ENCODE measurements at places on chromosomes 1 and 21.

DNA sequence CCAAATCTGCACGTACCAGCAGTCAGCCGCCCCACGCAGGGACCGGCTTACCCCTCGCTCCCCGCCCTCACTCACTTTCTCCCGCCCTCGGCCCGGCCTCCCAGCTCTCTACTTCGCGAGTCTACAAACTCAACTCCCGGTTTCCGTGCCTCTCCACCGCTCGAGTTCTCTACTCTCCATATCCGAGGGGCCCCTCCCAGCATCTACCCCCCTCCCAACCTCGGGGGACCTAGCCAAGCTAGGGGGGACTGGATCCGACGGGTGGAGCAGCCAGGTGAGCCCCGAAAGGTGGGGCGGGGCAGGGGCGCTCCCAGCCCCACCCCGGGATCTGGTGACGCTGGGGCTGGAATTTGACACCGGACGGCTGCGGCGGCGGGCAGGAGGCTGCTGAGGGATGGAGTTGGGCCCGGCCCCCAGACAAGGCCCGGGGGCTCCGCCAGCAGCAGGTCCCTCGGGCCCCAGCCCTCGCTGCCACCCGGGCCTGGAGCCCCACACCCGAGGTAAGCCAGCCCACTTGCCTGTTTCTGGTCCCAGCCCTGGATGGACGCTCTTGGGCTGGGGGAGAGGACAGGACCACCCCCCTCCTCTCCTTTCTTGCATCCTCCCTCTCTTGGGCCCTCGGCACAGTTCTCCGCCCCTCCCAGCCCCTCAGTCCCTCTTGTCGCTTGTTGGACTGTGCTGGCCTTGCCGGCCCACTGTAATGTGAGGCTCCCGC, at the start of gene ARTN:
Gene ARTN (plus strand): TSS at position 416 of the 715 bp plus-strand sequence. CDS start 1,856 bp downstream, outside the sequence.
- DNase-seq: no peak

DNA sequence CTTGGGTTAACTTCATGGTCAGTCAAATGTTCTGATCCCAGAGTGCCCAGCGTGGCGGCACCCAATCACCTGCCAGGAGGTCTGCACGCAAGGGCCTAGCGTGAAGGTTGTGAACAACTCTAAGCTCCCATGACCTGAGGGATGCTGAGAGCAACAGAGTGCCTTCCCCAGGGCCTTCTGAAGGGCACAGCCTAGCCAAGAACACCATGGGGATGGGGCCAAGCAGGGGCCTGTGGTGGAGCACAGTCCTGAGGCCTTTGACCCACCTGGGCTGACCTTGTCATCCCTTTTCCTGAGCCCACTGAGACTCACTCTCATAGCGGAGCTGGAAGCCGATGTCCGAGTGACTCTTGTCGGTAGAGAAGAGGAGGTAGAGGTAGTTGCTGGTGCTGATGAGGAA, 138.8 kb upstream of the HMGB4 start:
- no peak for DNase-seq

DNA sequence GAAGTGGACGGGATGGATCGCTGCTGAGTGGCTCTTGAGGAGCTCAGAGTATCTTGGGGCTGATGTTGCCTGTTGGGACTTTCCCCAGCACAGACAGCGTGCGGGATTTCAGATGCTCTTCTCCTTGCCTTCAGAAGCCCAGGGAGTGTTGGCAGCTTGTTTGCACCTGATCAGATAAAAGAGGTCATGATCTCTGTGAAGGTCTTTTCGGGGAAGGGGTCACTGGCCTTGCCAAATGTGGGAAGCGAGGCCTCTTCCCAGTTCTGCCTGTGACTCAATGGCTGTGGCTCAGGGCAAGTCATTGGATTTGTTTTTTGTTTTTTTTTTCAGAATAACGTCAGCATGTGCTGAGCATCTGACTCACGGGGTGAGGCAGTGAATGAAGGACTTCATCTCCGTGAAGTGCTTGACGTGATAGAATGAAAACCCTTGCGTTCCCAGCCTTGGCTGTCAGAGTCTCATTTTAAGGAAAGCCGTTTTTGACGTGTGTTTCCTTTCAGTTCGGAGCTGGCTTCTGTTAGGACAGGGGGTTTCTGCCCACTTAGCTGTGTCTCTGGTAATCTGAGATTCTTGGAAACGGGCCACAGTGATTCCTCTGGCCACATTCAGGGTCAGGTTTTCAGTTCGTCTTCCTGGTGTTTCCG, 46.7 kb downstream of the GALNT2 start:
- no peak for DNase-seq

GRCh38 chr1:92464588-92465255, 22.0 kb downstream of the GFI1 start:
- no peak for DNase-seq

- DNase-seq: no peak
Observed at GRCh38 chr1:215219372-215219771, 136.8 kb downstream of the KCNK2 start.

DNA sequence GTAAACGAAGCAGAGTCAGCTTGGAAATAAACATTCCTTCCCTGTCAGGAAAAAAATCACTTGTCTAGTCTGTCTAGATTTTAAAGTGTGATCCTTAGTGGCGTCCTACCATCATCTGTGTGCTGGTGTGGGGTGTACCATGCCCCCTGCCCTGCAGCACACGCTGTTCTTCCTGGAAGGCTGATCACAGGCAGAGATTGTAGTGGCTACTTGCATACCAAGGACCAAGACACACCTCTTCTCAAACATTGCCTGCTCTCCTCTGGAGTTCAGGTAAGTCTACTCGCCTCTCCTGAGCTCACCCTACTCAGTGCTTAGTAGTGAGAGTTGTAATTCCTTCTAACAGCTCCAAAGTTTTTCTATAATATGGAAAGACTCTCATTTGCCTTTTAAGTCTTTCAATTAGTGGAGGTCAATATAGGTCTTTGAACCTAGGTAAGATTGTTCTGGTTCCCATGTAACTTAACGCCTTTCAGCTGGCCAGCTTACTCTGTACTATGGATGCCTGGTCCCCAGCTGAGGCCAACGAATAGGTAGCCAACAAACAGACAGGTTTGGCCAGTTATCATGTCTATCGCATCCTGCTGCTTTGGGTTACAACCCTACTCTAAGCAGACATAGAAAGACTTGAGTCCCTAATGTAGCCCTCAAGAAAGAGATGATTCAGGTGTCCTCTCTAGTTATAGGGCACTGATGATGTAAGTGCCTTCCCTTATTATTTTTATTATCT, 55.4 kb downstream of the XCL1 start:
- DNase-seq: no peak

GRCh38 chr1:232111611-232112010, 485.0 kb downstream of the DISC1 start:
- DNase-seq: no peak

DNA sequence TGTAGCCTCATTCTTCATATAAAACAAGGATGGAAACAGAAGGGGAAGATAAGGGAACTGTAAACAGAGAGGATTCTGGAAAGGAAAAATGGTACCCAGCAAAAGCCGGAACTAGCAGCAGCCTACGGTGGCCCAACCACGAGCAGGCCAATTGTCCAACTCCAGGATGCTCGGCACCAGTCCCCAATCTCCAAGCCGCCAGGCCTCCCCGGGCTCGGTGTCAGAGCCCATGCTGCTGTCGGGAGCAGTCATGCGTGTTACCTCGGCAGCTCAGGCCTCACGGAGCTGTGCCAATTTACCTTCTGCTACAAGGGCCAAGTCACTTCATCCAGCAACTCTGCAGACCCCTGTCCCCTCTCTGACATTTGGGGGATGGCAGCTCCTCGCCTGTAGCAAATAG, 130.8 kb downstream of the ZBTB18 start:
- no peak for DNase-seq

DNA sequence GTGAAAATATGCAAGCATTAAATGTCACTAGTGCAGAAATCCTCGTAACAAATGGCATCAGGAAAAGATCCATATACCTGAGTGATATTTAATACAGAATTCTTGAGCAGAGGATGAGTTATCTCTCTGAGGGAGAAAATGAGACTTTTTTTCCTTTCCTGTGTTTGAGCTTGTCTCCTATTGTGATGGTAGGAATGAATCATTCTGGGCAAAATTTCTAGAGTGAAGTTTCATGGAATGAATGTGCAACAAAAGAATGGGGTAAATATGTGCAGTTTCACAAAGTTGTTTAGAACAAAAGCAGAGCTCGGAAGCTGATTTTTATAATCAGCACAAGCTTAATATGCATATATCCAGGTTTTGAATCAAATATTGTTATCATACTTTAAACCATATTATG, 4.6 kb downstream of the CTPS1 start:
- DNase-seq: no peak

- no peak for DNase-seq
Observed at GRCh38 chr1:90384193-90384592, 332.9 kb downstream of the BARHL2 start.

DNA sequence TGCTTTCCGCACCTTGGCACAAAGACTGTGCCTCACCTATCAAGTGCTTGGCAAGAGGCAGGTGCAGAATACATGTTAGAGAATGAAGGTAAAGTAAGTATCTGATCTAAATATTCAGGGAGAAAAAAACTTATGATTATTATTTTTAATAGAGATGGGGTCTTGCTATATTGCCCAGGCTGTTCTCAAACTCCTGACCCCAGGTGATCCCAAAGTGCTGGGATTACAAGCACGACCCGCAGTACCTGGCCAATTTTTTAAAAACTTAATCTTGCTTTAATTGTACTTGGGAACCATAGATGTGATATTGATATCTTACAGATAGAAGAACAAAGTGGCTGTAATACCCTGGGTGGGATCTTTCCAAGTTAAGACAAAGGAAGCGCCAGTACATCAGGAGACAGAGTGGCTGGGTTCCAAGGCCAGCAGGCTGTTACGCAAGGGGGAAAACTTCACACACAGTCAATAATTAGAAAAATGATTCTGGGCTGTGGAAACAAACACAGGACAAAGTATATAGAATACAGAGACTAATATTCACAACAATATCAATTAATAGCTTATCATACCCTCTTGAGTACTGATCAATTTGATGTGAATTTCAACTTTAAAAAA, 58.6 kb upstream of the ATP1A1 start:
- DNase-seq: no peak

DNA sequence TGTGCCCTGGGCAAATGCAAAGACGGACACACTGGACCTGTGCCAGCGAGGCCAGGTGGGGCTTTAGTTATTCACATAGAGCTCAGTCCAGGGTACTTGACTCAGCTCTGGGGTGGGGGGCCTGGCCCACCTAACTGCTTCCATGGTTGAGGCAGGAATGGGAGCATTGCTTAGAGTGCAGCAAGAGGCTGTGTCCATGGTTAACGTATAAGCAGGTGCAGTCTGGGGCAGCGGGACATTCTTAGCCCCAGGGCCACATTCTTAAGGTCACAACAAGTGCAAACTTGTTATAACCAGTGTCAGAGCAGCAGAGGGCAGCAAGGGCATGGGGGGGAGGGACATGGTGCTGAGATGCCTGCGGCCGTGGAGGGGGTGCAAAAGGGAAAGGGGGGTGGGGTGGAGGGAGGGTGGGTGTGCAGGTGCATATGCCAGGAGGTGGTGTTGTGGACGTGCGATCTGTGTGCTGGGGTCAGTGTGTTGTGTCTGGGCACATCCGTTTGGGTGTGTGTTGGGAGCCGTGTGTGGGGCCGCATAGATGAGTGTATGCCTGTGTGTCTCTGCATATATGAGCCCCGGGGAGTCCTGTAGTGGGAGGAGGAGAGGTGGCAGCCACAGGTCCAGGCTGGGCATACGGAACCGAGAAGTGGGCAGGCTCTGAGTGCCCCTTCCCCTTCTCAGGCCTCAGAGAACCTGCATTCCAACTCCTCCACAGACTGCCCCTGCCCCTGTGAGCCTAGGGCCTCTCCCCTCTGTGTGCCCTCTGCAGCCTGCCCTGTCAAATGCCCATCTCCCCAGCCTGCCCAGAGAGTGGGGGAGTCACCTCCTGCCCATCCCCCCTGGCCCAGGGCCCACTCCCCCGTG, 8.4 kb downstream of the KCNJ10 start:
- no peak for DNase-seq

DNA sequence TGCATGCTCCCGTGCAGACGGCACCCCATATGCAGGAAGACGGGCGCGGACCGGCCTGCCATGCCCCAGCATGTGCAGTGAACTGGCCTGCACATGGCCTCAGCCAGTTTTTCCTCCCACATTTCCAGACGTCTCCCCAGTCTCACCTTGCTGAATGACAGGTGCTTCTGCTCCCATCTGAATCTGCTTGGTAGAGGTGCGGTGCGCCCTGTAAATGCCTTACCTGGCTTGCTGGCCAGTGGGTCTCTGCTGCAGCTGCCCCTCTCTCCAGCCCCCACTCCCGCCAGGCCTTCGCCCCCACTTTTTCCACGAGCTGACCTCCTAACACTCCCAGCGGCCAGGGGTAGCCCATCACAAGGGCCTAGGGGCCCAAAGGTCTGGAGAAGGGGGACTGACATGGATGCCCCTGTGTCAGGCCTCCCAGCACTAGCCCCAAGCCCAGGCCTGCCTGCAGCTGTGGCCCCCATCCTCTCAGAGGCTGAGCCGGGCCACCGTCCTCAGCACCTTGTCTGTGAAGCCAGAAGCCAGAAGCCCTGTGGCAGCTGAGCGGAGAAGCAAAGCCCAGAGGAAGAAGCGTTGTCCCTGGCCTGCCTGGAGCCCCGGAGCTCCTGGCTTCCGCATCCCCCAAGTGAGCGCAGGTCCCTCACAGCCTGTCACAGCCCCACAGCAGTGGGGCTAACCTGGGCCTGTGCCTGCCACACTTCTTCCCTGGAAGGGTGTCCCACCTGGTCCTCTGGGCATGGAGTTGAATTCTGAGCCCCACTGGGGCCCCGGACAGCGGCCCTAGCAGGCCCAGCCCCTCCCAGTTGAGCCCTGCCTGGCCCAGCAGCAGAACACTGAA, 3.7 kb upstream of the SLC19A1 start:
- DNase-seq: no peak

DNA sequence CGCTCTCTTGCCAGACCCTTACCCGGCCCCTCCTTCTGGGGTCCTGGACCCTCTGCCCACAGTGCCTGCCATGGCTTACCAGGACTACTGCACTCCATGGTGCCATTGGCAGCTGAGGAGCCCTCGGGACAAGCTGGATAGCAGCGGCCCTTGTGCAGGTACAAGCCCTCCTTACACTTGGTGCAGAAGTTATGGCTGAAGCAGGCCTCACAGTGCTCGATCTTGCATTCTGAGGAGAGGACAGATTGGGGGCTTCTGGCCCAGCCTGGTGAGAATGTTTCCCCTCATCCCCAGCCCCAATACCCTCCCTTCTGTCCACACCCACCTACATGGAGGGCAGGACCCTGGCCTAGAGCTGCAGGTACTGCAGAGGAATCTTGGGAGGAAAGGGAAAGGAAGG, 18.4 kb upstream of the GNL2 start:
- no peak for DNase-seq

DNA sequence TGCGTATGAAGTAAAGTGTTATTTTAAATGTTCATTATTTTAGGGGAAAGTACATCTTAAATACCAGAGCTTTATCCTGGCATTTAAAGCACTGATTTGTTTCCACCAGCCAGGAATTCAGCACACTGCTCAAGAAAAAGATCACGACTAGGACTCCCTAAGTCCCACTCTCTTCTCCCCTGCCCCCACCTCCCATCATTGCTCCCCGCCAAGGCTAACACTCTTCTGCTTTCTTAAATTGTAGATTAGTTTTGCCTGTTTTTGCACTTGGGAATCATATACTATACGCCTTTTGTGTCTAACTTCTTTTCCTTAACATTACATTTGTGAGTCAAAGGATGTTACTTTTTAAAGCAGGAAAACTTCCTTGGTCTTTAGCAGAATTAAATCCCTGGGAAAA, 37.5 kb upstream of the C1orf105 start:
- DNase-seq: no peak

- DNase-seq: no peak
Observed at GRCh38 chr1:206464456-206464964, 5.8 kb upstream of the IKBKE start.

Data from left renal pelvis (tissue), 4 donors.